ENCODE measurements at places on chromosomes 7 and 10.

- DNase-seq, result no peak
These were observed 10.4 kb upstream of the FAM3C start for GRCh38 chr7:121406461-121406860.

GRCh38 chr10:48655411-48656240, 29.0 kb upstream of the WDFY4 start:
- DNase-seq, result no peak

- no peak for DNase-seq
These were observed 5.6 kb downstream of the POR start for GRCh38 chr7:75920431-75921161.

DNA sequence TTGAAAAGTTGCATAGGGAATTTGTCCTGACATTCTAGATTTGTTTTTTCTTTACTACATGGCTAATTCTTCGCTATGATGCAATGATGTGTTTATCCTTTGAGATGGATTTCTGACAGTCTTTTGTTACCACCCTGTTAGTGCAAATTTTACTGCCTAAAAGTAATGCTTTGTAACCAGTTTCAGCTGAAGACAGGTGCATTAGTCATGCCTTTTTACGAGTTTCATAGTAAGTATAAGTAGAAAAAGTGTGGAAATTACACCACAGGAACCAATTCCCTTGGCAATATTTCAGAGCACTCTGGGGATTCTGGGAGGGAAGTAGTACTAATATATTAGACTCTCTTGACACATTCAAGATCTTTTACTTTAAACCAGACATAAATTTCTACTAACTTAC, 257.8 kb upstream of the DKK1 start:
- DNase-seq, result no peak

GRCh38 chr7:18590744-18591340, 95.3 kb downstream of the HDAC9 start:
- no peak for DNase-seq

GRCh38 chr7:81111358-81111757, 192.5 kb upstream of the SEMA3C start:
- no peak for DNase-seq

DNA sequence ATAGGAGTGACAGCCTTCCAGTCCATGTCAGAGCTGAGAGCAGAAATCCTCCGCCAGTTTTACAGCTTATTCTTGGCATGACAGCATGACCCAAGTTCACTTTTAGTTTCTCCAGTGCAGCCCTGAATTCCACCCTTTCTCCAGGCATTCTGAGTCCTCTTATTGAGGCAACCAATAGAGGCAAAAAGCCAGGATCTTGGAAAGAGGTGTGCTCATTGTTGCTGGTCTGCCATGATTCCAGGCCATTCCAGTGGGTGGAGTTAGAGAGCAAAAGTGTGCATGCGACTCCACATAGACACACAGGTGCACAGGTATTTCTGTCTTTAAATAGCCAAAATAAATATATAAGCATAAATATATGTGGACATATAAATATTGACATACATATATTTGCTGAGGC, 224.7 kb upstream of the ADARB2 start:
- DNase-seq, result no peak

DNA sequence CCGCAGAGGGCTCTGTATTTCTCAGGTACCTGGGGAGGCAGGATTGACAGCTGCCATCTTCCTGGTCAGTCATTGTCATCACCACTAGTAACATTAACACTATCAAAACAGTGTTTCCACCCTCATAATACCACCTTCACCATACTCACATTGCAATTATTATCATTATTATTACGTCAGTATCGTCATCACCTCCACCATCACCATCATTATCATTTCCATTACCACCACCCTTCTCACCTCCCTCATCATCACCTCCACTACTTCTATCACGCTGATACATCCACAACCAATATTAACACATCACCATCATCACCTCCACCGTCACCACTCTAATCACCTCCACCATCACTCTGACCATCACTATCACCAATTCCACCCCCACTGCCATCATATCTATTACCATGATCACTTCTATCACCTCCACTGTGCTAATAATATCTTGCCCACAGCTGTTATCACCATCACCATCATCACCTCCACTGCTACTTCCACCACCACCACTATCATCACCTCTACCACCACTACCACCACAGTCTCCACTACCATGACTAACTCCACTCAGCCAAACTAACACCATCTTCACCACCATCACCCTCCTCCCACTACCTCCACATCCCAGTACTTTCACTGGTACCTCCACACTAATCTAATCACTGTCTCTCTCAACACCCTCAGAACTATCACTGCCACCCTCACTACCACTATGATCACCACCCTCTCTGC, 196.4 kb downstream of the RPS24 start:
- no peak for DNase-seq

- DNase-seq, result no peak
These were observed 126.9 kb downstream of the VIPR2 start for GRCh38 chr7:159017741-159018140.

DNA sequence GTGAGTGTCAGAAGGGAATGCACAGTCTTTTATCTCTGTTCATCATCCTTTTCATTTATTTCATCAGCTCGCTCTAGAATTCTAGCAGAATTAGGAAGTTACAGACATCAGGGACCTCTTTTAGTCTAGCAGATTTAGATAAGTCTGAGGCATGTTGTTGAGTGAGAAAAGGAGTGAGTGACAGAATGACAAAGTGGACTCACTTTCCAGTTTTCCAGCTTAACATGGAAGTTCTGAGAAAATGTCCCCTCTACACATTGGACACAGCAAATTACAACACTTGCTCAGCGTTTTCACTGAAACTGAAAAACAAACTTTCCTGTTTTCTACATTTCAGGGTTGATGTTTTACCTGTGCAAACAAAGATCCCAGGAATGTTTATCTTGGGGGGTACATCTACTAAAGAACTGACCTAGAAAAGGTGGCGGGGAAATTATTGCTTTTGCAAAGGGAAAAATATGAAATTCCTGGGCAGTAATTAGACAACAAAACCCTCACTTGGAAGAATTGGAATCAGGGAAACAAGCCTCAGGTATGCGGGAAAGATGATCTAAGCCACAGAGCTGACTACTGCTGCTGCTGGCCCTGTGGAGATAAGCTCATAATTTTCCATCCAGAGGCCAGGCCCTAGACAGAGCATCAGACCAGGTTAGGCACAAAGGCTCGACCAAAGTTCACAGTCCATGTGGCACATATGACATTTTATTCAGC, 14.6 kb upstream of the CYP3A5 start:
- DNase-seq, result no peak

DNA sequence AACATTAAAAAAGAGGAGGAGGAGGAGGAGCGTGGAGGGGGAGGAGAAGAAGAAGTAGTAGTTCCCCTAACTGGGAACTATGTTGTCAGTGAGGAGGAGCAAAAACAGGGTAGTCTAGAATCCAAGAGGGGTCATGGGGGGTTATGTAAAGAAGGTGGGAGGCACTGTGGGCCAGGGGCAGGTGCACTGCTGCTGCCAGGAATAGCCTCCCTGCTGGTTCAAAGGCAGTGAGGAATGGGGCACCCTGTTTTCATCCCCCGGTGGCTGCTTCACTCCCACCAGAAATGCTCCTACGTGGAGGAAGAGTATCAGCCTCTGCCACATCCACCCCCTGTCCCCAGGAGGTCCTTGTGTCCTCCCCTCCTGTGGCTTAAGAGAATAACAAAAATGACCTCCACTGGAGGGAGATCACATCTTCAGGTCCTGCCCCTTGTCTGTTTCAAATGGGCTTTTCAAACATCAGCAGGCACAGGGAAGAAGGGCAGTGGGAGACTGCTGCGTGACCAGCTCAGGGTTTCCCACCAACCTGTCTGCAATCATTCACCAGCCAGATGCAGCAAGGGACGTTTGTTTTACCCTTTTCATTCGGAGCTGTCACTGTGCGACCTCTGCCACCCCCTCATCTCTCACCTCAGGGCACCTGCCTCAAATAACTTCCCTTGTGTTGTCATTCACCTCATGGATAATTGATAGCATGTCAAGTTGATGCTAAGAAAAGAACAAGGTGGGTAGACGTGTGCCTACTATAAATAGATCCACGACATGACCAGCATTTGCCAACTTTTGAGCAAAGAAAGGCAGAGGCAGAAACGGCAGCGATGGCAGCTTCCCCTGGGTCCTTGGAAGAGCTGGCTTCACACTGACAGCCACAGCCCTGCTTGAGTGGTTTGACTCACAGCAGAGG, 92.6 kb downstream of the DGKI start:
- DNase-seq, result no peak

DNA sequence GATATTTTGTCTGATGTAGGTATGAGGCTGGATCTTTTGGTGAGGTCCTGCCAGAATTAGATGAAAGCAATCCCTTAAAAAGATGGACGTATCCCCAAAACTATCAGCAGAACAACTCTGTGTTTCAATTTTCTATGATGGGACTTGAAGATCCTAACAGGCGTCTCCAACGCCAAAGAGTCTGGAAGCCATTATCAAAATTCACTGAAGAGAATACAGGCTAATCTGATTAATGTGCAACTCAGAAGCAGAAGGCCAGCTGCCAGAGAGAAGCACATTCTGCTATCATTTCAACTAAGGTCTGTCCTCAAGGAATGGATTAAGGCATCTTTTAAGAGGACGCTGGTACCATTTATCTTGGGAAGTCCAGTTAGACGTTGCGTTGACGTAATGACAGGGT, 119.7 kb downstream of the FGFR2 start:
- DNase-seq, result no peak

- no peak for DNase-seq
These were observed 369.9 kb upstream of the TEX47 start for GRCh38 chr7:89165421-89165820.

- DNase-seq, result peak; percentile 15
These were observed 637 bp downstream of the HSPA14 start for GRCh38 chr10:14838582-14839304.

DNA sequence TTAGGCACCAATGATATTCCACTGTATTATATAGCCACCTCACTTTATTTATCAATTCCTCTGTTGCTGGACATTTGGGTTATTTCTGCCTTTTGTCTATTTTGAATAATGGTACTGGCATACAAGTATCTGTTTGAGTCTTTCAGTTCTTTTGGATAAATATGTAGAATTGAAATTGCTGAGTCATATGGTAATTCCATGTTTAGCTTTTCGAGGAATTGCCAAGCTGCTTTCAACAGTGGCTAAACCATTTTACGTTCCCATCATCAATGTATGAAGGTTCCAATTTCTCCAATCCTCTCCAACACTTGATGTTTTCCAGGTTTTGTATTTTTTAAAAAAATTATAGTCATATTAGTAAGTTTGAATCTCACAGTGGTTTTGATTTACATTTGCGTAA, 42.3 kb downstream of the JMJD1C start:
- DNase-seq, result no peak

GRCh38 chr10:110344622-110345021, 39.9 kb upstream of the SMNDC1 start:
- DNase-seq, result no peak

GRCh38 chr10:28587970-28588290, 55.0 kb downstream of the WAC start:
- DNase-seq, result no peak

- no peak for DNase-seq
These were observed 45.4 kb upstream of the PTN start for GRCh38 chr7:137388916-137389315.

- no peak for DNase-seq
These were observed 650 bp upstream of the ZFAND2A start for GRCh38 chr7:1160670-1161021.

DNA sequence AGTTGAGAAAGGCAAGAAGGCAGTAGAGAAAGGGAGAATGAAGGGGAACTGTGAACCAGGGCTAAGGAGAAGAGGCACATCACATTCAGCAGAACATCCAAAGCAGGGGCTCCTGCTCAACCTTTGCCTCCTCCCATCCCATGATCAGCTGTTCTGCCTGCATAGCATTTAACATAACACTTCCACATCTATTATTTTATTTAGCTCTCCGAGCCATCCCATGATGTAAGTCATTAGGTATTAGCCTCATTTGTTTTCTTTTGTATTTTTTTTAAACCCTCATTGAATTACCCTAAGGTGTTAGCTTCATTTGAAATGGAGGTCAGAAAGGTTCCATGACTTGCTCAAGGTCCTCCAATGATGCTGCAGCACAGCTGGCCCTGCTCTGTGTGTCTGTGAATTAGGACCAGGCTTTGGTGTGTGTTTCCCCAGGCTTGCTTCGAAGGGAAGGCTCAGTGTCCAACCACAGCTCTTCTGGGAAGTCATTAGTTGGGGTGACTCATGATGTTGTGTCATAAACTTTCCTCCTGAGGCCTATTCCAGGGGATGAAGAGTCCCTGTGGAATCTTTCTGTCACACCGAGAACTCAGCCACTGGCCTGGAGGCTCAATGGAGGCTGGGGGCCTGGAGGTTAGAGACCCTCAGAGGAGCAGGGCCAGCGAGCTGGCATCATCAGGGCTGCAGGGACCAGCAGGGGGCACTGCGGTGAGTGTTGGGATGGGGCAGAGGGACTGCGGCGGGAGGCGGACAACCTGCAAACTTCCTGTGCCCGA, 16.5 kb downstream of the NPFFR1 start:
- DNase-seq, result no peak

DNA sequence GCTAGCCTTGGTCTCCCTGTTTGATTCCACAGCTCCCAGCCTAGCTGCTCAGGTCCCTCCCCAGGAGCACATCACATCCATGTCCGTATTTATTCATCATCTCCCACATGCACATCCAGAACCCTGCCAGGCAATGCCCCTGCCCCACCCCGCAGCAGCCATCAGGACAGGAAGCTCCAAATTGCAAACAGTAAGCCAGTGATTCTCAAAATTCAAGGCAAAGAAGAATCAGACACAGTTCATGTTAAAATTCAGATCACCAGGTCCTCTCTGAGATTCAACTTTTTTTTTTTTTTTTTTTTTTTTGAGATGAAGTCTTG, 17.7 kb downstream of the LRRC20 start:
- no peak for DNase-seq

GRCh38 chr10:59258890-59259289, 82.4 kb downstream of the PHYHIPL start:
- no peak for DNase-seq

DNA sequence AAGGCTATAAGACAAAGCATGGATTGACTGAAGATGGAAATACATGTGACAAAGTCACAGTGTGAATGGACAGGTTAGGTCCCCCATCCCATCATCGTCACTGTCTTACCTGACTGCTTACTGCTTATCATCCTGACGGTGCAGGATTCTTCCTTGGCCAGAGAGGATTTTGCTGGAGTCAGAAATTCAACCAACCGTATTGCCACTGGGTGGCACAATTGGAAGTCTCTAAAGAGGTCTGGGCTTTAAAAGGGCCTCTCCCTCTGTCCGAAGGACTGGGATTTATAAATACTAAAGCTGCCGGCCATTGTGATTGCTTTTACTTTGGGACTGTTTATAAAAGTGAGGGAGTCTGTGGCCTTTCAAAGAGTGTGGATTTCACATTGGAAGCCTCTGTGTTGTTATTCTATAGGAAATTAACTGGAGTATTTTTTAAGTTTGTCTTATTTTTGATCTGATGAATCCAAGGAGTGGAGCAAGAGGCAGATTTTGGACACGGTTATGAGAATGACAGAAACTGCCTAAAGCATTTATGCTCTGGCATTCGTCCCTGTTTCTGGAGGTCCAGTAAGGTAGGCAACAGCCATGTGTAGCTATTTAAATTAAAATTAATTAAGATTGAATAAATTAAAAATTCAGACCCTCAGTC, 113.3 kb upstream of the CREB5 start:
- no peak for DNase-seq

Measured in T-helper 22 cell (primary cell).